ENCODE measurements at places on chromosomes 13 and 19.

GRCh38 chr13:42218576-42218975 is 53.4 kb upstream of the AKAP11 start:
- DNase-seq: no peak

DNA sequence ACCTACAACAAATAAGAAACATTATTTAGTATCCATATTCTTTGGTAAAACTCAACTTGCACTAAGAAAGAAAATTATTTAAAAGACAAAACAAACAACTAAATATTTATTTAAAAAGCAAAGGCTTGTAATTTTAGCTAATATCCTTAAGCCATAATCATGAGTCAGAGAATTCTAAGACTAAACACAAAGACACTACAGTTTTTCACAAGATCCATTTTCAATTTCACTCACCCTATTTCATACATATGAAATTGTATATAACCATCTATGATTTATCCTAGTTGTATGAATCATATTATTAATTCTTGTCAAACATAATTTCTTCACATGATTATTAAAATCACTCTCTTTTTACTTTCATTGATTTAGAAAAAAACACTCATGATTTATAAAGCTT is 64.3 kb downstream of the MICU2 start:
- no peak for DNase-seq

GRCh38 chr13:37450276-37450675 is 148.3 kb downstream of the POSTN start:
- no peak for DNase-seq

- no peak for DNase-seq
Measured at GRCh38 chr19:49881672-49882394, 4.3 kb downstream of the TBC1D17 start.

GRCh38 chr19:16117594-16118033 is 5.9 kb downstream of the RAB8A start:
- no peak for DNase-seq

- DNase-seq: no peak
Measured at GRCh38 chr13:100675661-100676129, 1.1 kb upstream of the TMTC4 start.

GRCh38 chr13:40024967-40025714 is 369.7 kb downstream of the COG6 start:
- no peak for DNase-seq

DNA sequence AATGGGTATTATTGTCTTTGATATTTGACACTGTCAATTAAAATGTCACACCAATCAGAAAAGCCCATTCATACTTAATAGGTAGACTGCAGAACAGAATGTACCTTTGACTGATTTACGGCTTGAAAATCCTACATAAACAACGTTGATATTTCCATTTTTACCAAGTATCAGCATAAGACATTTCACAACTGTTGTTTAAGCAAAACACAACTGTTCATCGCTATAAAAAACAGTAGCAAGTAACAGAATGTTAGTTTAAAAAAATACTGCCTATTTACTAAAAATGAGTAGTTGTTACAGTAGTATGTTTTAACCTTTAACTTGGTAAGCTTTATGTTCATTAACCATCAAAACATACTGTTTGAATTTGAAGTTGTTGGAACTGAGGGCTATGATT is 1096.6 kb downstream of the PCDH17 start:
- DNase-seq: no peak

DNA sequence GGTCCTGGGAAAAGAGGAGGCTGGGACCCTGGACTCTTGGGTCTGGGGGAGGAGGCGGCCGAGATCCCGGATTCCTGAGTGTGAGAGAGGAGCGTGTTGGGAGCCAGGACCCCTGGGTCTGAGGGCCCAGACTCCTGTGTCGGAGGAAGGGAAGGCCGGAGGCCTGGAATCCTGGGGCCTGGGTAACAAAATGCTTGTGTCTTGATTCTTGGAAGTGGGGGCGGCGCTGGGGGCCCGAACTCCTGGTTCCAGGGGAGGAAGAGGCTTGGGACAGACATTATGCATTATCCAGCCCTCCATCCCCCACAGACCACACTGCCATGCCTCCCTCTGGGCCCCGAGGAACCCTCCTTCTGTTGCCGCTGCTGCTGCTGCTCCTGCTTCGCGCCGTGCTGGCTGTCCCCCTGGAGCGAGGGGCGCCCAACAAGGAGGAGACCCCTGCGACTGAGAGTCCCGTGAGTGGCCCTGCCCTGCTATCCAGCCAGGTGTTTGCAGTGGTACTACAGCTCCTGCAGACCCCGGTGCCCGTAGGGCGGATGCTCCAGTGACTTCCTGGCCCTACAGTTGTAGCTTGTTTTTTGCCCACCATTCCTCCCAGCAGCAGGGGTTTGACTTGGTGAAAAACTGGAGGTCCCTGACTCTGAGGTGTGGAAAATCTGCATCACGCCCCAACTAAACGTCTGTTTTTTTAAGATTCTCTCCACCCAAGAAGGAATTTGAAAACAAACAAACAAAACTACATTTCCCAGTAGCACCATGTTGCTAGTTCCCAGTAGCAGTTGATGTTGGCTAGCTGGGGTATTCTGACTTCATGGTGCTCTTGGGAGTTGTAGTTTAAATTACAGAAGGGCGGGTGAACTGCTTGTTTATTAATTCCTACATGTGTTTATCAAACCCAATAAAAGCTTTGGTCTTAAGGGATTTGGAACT is 630 bp downstream of the NUCB1 start:
- no peak for DNase-seq

DNA sequence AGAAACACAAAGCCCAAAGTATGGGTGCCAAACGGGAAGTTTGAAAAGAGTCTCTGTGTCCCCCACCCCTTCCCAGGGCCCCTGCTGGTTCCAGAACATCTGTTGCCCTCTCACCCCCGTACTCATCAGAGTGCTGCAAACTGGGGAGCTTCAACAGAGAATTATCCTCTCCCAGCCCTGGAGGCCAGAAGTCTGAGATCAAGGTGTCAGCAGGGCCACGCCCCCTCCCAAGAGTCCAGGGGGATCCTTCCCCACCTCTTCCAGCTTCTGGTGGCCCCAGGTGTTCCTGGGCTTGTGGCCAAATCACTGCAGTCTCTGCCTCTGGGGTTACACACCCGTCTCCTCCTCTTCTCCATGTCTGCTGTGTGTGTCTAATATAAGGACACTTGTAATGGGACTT is 183.4 kb downstream of the PTPRS start:
- no peak for DNase-seq
